ENCODE measurements at places on chromosomes 13 and 19. TPM values are rescaled to one million over a fixed set of nuclear protein-coding genes. Genes with fewer than 3 reads are reported as not detected.

The ZNF844 gene
- total RNA-seq, result 13.5 TPM

The ZNF540 gene
- total RNA-seq, result 21.6 TPM

The ZNF260 gene
- 34.2 TPM for total RNA-seq

The RUBCNL gene
- total RNA-seq, result 3.3 TPM

The CEACAM3 gene
- not detected for total RNA-seq

The ZNF560 gene
- total RNA-seq, result 0.41 TPM

The ZNF571 gene
- 11.8 TPM for total RNA-seq

The FFAR1 gene
- not detected for total RNA-seq

DNA sequence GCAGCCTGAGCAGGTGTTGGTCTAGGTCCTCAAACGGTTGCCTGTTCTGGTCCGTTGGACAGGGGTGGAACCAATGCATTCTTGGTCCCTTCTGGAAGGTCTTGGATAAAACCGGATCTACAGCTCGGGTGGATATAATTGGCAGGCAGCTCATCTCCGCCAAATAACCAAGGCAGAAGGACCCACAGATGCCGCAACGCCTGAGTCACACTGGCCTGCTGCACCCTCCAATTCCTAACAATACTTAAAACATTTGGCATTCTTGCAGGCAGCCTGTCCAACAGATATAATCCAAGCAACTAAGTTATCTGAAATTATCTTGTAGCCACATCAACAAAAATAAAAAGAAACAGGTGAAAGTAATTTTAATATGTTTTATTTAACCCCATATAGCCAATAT, 59.0 kb upstream of the FGF14 start:
- DNase-seq, result no peak

GRCh38 chr19:36916991-36917390, 859 bp downstream of the ZNF568 start:
- DNase-seq, result peak; percentile 8

GRCh38 chr13:33135097-33135496, 118.9 kb downstream of the KL start:
- no peak for DNase-seq

DNA sequence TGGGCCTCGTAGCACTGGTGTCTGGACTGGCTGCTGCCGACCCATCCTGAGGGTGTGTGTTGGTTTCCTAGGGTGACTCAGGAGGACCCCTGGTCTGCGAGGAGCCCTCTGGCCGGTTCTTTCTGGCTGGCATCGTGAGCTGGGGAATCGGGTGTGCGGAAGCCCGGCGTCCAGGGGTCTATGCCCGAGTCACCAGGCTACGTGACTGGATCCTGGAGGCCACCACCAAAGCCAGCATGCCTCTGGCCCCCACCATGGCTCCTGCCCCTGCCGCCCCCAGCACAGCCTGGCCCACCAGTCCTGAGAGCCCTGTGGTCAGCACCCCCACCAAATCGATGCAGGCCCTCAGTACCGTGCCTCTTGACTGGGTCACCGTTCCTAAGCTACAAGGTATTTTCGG, 13.8 kb downstream of the TIMM13 start:
- DNase-seq, result no peak

DNA sequence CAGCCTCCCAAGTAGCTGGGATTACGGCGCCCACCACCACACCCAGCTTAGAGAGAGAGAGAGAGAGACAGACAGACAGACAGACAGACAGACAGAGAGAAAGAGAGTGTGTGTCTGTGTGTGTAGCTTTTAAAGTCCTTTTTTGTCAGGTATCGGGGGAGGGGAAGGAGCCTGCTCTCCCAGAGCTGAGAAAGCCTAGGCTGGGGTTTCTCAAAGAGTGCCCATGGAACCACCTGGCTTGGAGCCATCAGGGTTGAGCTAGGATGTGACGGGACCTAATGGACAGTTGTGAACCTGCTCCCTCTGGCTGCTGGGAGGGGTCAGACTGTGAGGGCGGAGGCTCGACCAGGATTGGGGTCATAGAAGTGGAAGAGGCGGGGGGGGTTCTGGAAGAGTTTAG, 16.6 kb downstream of the RFX1 start:
- no peak for DNase-seq

DNA sequence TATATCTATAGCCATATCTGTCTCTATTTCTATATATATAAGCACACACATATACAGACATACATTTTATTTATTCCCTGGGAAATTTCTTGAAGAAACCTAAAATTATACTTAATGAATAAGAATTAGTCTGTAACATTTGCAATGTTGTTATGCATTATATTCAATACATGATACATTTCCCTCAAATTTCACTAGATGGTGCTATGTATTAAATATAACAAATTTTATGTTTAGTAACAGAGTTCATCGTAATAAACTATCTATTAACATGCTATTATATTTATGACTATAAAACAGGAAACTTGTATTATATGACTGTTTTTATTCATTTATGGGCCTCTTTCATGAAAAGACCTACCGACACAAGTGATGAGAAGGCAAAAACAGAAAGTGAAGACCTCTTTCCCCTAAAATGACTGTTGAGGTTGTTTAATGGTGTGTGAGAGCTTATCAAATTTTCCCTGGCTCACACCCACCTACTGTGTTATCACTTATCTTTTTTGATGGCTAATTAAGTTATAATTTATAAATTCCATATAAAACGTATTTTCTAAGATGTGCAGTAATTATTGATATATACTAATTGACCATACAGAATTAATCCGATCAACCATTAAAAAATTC, 881.9 kb downstream of the SLITRK6 start:
- peak; percentile 17 for DNase-seq

- no peak for DNase-seq
Measured at GRCh38 chr13:45447050-45447661, 17.6 kb upstream of the COG3 start.

Measured in frontal cortex (tissue), 4 donors.